ENCODE measurements at places on chromosomes 12 and 14.

GRCh38 chr14:79487632-79488031 lies 723.7 kb downstream of the DIO2 start:
- DNase-seq, result no peak

DNA sequence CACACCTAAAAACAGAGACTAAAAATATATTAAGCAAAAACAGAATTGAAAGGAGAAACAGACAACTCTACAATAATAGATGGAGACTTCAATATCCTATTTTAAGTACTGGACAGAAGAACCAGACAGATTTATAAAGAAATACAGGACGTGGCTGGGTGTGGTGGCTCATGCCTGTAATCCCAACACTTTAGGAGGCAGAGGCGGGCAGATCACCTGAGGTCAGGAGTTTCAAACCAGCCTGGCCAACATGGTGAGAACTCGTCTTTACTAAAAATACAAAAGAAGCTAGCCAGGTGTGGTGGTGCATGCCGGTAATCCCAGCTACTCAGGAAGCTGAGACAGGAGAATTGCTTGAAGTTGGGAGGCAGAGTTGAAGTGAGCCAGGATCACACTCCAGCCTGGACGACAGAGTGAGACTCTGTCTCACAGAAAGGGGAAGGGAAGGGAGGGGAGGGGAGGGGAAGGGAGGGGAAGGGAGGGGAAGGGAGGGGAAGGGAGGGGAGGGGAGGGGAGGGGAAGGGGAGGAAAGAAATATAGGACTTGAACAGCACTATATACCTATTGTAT lies 53.0 kb downstream of the CDK17 start:
- DNase-seq, result no peak

GRCh38 chr14:53019406-53019805 lies 68.6 kb upstream of the FERMT2 start:
- no peak for DNase-seq

DNA sequence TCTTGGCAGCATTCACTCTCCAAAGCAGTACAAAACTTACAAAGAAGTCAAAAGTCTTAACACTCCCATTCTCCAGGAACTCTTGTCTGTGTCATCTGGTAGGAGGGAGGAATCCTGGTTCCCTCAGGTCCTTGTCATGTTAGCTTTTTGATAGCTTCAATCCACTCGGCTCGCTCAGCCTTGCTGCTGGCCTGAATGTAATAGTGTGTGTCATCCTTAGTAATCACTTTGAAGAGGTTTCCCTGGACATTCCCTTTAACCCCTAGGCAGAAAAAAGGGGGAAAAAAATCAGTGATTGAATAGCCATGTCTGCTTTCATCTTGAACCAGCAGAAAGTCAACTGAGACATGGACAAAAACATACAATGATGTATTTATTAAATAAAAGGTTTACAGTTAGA lies 24.8 kb downstream of the PLEK2 start:
- DNase-seq, result peak; percentile 32

GRCh38 chr12:44246482-44247105 lies 410.7 kb downstream of the TMEM117 start:
- no peak for DNase-seq

DNA sequence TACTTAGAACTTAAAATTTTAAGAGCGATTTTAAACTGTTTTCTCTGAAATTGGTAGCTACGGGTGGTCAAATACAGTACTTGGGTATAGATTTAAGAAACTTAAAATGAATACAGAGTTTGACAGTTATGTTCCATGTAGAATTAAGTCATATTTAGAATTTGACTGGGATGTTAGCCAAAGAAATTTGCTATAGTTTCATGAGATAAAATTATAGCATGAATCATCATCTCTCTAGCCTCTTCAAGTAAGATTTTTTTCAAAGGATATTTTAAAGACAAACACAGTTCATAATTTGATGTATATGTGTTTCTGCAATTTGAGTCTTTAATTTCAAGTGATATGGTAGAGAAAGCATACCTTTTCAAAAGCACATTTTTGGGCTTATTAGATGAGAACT lies 41.0 kb downstream of the ZCRB1 start:
- DNase-seq, result no peak
